ENCODE measurements at places on chromosomes 5 and 9.
A peak's percentile ranks its signal among the peaks of the same experiment; 100 is the strongest.

DNA sequence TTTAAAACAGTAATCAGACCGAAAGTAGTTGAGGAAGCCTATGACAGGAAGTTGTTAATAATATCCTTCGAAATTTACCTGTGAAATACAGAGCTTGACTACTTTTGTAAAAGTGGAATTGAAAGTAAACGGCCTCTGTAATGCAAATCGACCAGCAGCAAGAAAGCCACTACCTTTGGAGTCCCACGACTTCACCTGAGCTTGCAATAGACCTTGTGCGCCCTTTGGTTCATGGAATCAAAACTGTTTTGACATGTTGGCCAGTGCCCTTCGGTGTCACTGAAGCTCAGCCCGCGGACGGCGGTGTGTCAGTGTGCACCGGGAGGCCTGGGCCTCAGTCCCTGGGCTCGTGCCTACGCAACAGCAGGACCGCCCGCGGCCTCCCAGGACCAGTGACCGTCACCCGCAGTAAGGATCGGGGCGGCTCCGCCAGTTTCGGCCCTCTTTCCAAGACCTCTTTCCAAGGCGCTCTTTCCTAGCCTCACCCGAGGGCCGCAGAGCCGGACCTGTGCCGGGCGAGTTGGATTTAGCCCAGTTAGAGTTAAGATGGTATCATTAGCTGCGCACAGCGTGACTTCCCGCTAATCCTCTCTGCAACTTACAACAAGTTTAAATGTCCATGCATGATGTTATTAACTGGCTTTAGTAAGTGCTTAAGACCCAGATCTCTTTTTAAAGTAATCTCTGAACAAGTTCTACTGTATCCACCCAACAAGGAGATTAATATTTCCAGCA is 223.3 kb downstream of the MEF2C start:
- DNase-seq = no peak

- DNase-seq = no peak
Observed at GRCh38 chr9:122029898-122030297, 63.2 kb downstream of the TTLL11 start.

GRCh38 chr5:54533541-54534190 is 16.1 kb downstream of the SNX18 start:
- DNase-seq = no peak

GRCh38 chr5:177357459-177358351 is at the start of gene RGS14:
Gene RGS14, plus strand, starts transcription at chr5:177357924. Its CDS starts 101 bp downstream, at chr5:177358025.
- DNase-seq = peak; percentile 63

GRCh38 chr9:94287877-94288513 is 28.9 kb downstream of the ZNF169 start:
- DNase-seq = no peak

DNA sequence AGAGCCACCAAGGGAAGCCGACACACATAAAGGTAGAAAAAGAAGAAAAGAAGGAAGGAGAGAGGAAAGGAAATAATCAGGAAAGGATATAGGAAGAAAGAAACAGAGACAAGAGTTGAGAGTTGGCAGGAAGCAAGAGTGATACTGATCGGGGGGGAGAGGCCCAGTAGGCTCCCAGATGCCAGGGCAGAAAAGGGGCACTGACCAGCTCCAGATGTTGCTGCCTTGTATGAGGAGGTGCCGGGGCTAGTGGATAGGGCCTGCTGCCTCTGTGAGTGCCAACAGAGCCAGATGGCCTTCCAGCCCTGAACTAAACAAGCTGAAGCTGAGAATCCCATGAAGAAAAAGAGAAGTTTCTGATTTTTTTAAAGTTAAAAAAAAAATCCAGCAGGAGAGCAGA is 82.0 kb upstream of the TRIM32 start:
- DNase-seq = no peak

DNA sequence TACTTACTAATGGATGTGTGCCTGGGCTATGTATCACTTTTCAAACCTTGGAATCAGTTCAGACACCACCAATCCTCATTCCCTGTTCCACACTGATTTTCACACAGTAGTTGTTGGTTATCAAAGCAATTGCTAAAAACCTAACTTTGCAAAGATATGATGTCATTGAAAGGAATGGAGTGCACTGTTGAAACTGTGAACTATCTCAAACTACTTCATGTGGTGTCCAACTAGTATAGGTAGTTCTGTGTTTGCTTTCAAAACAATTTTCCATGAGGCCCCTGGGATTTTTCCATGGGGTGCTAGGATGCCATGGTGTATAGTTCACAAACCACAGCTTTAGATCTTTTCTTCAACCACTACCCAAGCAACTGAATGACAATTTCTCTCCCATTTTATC is 17.8 kb downstream of the INIP start:
- DNase-seq = no peak

DNA sequence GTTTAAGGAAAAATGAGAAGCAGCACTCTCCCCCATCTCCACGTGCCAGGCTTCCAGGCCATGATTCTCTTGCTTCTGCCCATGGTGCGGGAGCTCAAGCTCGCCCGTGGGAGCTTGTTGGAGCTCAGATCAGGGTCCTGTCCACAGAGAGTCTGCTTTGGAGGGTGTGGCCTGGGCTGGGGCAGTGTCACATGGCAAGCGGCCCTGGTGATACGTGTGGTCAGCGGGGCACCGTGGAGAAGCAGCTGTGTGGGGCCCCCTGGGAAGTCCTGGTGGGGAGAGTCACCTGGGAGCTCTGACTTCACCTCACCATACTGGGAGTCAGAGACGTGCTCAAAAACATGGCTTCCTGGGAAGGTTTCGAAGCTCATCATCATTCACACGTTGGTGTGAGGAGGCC is 275.3 kb downstream of the GADD45G start:
- DNase-seq = no peak

GRCh38 chr9:92706218-92706940 is 36.4 kb upstream of the IPPK start:
- peak; percentile 13 for DNase-seq

DNA sequence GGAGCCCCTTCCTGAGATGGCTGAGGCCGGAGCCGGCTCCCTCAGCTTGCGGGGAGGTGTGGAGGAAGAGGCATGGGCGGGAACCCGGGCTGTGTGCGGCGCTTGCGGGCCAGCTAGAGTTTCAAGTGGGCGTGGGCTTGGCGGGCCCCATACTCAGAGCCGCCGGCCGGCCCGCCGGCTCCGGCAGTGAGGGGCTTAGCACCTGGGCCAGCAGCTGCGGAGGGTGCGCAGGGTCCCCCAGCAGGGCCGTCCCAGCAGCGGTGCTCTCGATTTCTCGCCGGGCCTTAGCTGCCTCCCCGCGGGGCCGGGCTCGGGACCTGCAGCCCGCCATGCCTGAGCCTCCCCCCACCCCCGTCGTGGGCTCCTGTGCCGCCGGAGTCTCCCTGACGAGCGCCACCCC is 67.9 kb upstream of the SLC28A3 start:
- no peak for DNase-seq

DNA sequence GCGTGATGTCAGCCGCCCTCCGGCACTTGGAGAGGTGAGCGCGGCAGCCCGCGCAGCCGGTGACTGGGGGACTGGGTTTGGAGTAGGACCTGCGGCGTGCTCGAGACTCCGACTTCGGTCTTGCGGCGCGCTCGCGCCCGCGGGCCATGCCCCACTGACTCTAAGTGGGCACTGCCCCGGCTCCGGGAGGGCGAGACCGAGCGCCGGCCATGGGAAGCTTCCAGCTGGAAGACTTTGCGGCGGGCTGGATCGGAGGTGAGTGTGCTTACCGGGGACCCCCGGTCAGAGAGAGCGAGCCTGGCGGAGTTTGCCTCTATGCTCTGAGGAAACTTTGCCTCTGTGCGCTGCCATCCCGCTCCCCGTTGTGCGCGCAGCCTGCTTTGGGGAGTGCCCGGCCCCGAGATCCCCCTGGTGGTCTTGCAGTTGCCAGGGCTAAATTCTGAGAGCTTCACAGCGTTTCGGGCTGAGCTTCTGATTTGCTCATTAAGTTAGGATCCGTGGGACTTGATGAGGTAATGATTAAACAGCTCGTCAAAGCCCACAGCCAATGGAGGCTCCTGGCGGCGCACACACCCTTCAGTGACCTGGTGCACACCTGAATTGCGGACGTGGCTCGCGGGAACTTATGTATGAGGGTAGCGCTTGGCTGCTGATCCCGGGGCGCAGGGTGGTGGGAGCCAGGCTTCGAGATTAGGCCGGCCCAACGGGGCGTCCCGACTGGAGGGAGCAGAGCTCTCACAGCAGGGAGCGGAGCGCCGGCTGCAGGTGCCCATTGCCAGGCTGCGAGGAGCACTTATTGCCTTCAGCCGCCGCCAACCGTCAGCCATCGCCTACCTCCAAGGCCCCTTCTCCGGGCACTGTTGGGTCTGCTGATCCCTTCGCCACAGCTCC is at the start of gene SLC25A48:
TSS of gene SLC25A48 (plus strand) at position 25 of the 891 bp plus-strand sequence. CDS start at position 210, 185 bp downstream.
- DNase-seq = no peak

DNA sequence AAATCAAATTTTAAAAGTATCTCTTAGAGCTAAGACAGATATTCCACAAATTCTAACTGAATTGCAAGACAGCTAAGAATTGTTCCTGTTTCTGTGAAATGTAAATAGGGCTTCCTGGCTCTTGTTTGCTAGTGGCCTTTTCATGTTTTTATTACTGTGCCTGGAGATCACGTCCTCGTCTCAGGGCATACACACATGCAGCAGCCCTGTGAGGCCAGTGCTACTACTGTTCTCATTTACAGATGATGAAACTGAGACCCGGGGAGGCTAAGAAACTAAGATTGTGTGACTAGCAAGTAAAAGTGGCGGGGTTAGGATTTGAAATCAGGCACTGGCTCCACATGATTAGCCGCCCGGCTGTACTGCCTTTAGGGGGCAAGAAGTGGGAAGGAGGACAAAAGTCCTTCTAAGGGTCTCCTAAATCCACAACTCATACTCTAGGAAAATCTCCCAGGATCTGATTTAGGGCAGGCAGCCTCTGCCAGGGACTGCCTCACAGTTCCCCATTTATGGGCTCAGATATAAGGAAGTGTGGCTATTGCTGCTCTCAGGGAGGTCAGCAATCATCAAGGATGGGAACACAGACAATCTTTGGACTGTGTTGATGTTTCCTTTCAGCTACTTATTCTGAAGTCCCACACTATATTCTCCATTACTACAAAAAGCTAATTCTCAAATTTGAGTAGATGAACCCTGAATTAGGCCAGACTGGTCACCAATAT is 7.9 kb downstream of the PRUNE2 start:
- no peak for DNase-seq

DNA sequence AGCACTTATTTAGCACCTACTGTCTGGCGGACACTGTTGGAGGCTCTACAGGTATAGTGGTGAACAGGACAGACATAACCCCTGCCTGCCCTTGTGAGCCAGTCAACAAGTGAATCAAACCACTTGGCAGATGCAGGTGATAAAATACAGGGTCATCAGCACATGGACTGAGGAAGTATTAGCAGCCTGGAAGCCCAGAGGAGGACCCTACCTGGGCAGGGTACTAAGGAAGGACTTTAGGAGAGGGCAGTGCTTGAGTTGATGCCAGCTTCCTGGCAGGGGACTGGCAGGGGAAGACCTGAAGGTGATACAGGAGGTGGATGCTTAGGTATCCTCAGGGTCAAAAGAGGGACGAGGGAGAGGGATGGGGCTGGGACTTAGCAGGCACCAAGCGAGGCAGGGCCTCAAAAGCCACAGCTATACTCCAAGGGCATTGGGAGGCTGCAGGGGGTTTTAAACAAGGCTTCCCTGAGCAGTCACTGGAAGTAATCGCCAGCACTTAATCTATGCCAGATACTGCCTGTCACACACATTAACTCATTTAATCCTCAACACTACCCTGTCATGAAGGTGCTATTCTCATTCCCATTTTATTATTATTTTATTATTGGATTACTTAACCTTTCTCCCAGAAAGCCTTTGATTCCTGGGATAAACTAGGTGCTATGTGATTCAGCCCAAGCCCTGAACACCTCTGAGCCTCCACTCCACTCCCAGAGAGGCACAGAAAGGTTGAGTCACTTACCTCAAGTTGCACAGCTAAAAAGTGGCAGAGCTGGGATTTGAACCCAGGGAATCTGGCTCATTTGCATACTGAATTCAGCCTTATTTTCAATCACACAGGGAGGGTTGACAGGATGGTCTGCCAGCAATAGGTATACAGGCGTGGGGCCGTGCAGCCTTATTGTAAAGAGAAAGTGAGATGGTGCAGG is 63.8 kb upstream of the ORM1 start:
- no peak for DNase-seq

DNA sequence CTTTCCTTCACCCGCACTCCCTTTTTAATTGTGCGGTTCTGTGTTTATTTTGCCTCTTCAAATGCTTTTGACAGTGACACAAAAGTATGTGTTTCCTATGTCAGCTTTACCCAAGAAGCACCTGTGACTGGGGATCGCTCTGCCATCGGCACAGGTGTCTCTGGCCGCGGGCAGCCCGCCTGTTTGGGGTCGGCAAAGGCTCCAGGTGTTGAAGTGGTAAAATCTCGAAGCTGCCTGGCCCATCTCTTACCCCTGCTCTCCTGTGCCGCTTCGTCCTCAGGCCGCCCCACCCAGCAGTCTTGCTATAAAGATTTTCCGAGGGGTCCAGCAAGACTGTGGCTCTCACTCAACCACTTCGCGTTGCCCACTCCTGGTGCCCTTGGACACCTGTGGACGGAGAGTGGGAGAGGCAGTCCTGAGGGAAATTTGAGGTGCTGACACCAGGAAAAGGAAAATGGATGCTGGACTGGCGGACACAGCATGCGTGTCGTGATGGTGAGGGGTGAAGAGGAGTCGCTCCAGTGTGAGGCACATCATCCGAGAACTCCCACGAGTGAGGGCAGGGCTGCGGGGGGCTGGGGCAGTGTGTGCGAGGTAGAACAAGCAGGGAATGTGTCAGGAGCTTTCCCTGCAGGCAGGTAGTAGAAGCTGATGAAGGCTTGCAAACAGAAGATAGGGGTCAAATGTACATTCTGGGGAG is 29.1 kb upstream of the CEP72 start:
- DNase-seq = no peak

GRCh38 chr9:20355022-20355421 is 267.3 kb downstream of the MLLT3 start:
- DNase-seq = no peak

GRCh38 chr5:86526811-86527348 is 90.9 kb upstream of the COX7C start:
- DNase-seq = no peak

GRCh38 chr5:62708481-62709325 is 130.1 kb downstream of the LRRC70 start:
- no peak for DNase-seq

- no peak for DNase-seq
Observed at GRCh38 chr9:649128-650074, 192.1 kb upstream of the DMRT1 start.

GRCh38 chr5:100974082-100974481 is 71.0 kb upstream of the ST8SIA4 start:
- no peak for DNase-seq

GRCh38 chr9:747567-747966 is 93.9 kb upstream of the DMRT1 start:
- DNase-seq = no peak

- no peak for DNase-seq
Observed at GRCh38 chr5:109256486-109256885, 153.3 kb downstream of the PJA2 start.

DNA sequence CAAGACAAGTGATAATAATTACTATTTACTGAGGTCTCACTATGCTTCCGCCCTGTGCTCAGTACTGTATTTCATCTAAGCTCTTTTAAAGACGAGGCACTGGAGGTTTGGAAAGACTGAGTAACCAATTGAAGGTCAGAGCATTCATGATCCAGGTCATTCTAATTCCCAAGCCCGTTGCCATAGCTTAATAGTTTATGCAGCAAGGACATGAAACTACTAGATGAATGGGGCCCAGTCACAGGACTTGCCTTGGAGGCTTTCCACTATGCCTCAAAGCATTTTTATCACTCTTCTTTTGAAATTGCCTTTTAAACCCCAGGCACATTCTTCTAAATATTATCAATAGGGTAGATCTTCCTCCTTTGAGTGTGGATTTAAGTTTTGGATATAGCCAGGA is 17.2 kb upstream of the NFIB start:
- no peak for DNase-seq

- DNase-seq = no peak
Observed at GRCh38 chr9:107870927-107871680, 381.5 kb upstream of the KLF4 start.
